ENCODE measurements at places on chromosomes 13 and 19. TPM values are rescaled to one million over a fixed set of nuclear protein-coding genes. Genes with fewer than 3 reads are reported as not detected.

Gene SYDE1
- total RNA-seq, result 13.9 TPM

Gene URI1
- total RNA-seq, result 48.9 TPM

Gene PABPC3
- not detected for total RNA-seq

Gene VRK3
- 51.2 TPM for total RNA-seq

Gene GRIK5
- total RNA-seq, result 45.5 TPM

Gene ZIK1
- total RNA-seq, result 29.1 TPM

Gene RAVER1
- total RNA-seq, result 53.1 TPM

Gene PLVAP
- total RNA-seq, result 0.28 TPM

Measured in endodermal cell (in vitro differentiated cells).